ENCODE measurements at places on chromosomes 5 and 9.
A peak's percentile ranks its signal among the peaks of the same experiment; 100 is the strongest.

DNA sequence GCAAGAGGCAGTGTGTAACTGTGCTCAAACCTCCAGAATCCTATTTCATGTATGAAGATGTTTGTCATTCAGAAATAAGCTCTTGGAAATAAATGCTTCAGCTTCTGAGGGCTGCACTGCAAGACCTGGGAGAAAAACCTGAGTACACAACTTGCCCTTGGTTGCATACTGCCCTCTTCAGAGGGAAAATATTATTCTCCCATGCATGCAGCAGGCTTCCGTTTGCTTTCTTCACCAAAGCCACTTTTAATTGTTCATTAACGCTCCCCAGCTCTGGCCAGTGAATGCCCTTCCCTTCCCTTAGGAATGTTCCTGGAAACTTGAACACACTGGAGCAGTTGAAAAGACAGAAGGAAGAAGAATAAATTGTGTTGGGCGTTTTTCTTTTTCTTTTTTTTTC is 2.5 kb upstream of the WHRN start:
- DNase-seq: no peak

DNA sequence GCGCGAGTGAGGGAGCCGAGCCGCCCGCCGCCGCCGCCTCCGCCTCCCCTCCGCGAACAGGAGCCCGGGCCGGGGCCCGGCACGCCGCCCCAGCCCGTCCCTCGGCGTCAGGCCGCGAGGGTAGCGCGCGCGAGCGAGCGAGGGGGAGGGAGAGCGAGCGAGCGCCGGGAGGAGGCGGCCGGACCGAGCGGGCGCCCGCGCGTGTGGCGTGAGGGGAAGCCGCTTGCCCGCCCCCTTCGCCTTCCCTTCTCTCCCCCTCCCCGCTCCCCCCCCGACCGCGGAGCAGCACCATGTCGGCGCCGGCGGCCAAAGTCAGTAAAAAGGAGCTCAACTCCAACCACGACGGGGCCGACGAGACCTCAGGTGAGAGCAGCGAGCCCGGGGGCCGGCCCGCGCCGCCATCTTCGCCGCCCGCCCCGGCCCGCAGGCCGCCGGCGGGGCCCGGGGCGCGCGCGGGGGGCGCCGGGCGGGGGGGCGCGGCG is 312 bp downstream of the SET start:
- no peak for DNase-seq

- no peak for DNase-seq
These were observed 21.5 kb downstream of the SARDH start for GRCh38 chr9:133716564-133717112.

GRCh38 chr5:158875272-158875679 is 224.4 kb downstream of the EBF1 start:
- DNase-seq: peak; percentile 30

GRCh38 chr9:89360465-89360864 is 42.2 kb downstream of the SECISBP2 start:
- no peak for DNase-seq

DNA sequence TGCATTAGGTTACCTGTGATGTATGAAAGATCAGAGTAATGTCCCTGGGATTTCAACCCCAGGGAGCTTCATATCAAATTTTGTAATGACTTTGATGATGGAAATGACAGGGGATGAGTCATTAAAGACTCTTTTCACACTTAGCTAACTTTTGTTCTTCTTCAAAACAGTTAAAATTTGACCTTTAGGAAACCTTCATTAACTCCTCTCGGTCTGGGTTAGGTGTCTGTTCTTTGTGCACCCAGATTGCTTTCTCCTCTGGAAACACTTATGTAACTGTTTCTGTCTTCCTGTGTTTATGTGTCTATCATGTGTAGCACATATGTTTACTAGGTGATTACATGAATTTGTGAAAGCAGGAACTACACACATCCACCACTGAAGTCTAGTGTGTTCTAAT is 1.6 kb downstream of the SRFBP1 start:
- no peak for DNase-seq

GRCh38 chr5:77086689-77087483 is at the start of gene ZBED3:
Gene ZBED3, minus strand, starts transcription at chr5:77087285. Its CDS starts 9,407 bp downstream, at chr5:77077878.
- DNase-seq: peak; percentile 84

- DNase-seq: no peak
These were observed 39.8 kb upstream of the ALDH1B1 start for GRCh38 chr9:38352530-38353328.

DNA sequence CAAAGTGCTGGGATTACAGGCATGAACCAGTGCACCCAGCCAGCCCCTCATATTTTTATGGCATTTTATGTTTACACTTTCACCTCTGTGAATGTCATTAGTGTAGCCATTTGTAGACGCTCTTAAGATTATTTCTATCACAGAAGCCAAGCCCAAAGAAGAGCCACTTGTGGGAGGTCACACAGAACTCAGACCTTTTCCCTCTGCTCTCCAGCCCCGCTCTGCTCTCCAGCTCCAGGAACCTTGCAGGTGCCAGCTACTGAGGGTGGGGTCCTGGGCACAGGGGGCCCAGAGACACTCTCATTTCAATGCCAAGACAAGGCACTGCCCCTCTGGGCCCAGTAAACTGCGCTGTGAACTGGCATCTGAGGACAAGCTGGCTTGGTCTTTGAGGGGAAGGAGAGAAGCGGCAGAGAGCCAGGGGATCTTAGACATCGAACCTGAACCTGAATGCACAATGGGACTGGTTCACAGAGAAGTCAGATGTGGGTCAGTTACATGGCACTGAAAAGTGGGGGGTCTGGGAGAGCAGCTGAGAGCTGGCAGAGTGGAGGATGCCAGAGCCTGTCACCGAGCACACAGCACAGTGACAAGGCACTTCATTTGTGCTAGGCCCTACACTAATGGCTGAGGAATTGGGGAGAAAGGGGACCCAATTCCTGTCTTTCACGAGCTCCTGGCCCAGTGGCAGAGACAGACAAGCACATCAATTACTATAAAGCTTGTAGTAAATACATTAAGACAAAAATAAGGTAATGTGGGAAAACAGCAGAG is 16.7 kb downstream of the ANXA6 start:
- DNase-seq: no peak

GRCh38 chr5:170892196-170892595 is 30.4 kb downstream of the RANBP17 start:
- DNase-seq: peak; percentile 16

GRCh38 chr5:1167361-1167727 is 34.1 kb upstream of the SLC6A19 start:
- DNase-seq: no peak

- no peak for DNase-seq
These were observed 823.2 kb downstream of the TLE1 start for GRCh38 chr9:80866121-80866520.

DNA sequence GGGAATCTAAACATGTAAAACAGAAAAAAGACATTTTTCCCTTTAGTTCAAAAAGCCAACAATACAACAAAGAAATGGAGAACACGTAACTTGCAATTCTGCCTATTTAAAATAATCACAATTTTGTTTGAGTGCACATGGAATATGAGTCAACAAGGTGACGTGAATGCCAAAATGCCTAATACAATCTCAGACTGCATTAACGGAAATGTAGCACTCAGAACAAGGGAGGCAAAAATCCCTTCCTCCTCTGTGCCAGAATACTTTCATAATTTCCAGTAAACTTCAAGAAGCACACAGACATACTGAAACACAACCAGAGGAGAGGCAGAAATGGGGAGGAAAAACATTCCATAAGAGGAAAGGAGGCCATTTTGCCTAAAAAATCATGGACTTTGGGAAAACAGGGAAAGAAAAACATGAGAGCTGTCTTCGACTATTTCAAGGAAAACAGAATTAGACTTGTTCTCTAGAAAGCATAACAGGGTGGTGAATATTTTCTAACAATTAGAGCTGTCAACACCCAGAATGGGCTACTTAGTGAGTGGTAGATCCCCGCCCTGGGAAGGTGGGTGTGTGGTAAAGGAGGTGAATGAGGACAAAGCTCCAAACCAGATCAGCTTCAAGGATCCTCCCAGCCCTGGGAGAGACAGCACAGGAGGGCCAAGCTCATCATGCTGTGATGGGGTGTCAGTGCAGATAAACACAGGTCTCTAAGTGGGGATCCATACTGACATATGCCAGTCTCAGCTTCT is 48.2 kb downstream of the ABCA1 start:
- DNase-seq: no peak

DNA sequence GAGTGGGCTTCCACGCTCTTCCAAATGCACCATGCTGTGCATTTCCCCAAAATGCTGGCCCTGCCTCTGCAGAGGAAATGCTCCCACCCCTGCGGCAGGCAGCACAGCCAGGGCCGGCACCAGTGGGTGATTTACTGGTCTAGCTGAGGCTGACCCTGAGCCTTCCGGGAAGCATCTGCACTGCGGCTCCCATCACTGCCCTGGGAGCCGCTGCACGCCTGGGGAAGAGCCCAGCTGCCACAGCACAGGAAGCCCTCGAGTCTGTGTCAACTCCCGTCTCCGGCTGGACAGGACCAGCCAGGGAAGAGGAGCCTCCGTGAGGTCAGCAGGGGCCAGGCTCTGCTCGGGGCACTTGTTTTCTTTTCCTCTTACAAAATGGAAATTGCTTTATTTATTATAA is 25.1 kb upstream of the EEIG1 start:
- DNase-seq: no peak

DNA sequence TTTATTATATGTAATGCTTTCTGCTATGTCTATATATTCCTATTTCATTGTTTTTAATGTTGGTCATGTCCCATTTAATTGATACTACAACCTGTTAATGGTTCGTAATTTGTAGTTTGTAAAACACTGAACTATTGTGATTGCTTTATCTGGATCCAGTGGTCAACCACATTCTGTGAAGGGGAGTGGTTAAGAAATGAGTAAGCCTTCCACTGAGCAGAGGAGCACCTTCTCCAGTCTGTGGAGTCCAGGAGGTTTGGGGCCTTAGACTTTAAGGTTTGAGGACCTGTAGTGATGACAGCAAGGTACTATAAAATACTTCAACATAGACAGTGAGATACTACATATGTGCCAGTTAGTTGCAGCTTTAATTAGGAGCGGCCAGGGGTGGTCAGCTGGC is 67.7 kb upstream of the RAD23B start:
- no peak for DNase-seq

GRCh38 chr9:129036923-129037766 is 719 bp downstream of the MIGA2 start:
- no peak for DNase-seq

- peak; percentile 39 for DNase-seq
These were observed 85.5 kb upstream of the CTSL start for GRCh38 chr9:87640385-87640795.

DNA sequence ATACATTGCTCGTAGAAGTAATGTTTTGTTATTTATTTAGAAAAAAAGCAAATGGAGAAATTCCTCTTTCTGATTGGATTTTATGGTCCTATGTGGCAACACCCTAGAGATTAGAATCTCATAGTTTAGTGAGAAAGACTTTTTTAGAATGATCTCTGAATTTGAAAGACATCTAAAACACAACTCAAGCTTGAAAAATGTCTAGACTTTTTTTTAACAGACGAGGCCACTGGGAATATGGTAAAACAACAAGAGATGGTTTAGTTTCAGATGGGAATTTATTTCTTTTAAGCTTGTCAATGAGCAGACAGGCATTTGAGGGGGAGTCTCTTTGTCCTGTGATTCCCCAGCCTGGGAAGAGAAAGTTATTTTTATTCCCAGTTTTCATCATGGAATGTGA is 122.1 kb downstream of the NTRK2 start:
- DNase-seq: peak; percentile 51

GRCh38 chr5:27312291-27312893 is 274.0 kb upstream of the CDH9 start:
- DNase-seq: no peak

GRCh38 chr9:133679466-133680061 is 43.4 kb downstream of the DBH start:
- no peak for DNase-seq

DNA sequence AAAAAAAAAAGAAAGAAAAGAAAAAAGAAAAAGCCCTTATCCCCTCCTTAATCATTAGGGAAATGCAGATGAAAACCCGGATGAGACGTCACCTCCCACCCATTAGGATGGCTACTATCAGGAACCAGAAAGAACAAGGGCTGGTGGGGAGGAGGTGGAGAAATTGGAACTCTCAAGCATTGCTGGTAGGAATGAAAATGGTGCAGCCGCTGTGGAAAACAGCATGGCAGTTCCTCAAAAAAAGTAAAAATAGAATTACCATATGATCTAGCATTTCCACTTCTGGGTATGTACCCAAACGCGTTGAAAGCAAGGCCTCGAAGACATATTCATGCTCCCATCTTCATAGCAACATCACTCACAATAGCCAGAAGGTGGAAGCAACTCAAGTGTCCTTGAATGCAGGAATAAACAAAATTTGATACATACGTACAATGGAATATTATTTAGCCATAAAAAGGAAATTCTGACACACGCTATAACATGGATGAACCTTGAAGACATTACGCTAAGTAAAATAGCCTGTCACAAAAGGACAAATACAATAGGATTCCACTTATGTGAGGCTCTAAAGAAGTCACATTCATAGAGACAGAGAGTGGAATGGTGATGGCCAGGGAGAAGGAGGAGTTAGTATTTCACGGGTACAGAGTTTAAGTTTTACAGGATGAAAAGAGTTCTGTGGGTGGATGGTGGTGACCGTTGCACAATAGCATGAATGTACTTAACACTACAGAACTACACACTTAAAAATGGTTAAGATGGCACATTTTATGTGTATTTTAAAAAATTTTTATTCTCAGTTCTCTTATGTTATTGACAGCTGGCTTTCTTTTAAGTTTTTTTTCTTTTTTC is 166.8 kb upstream of the IER5L start:
- DNase-seq: no peak

- DNase-seq: no peak
These were observed 7.0 kb upstream of the SIL1 start for GRCh38 chr5:139205124-139205523.

DNA sequence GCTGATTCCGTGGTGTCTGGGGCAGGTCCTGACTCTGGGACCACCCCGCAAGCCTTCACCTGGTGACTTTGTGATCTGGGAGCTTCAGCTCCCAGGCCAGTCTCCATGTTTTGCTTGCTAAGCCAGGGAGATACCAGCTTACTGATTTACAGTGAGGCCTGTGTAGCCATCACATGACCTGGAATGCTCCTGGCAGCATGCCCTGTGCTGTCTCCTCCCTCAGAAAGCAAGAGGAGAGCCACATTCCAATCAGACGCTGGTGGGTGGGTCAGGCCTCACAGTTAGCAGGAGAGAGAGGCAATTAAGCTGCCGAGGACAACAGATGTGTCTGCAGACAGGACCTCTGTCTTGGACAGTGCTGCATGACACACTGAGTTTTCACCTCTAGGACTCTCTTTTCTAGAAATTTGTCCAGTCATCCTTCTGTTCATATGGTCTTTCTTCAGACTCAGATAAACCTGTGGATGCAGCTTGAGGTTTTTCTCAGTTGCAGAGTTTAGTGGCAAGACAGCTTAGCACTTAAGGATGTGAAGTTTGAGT is 24.4 kb upstream of the GRPEL2 start:
- peak; percentile 96 for DNase-seq

DNA sequence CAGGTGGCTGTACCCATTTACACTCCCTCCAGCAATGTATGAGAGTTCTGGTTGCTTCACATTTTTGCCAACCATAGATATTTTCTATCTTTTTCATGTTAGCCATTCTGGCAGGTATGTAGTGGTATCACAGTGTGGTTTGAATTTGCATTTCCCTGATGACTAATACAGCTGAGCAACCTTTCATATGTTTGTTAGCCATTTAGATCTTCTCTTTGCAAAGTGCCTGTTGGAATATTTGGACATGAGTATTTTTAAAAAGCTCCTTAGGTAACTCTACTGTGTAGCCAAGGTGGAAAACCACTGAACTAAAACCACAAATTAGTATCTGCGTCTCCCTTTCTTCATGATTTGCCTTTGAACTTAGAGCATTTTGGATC is 31.9 kb downstream of the IRF1 start:
- peak; percentile 78 for DNase-seq
